Aorta (tissue), 5 donors: ENCODE measurements at places on chromosomes 4 and X. TPM values are rescaled to one million over a fixed set of nuclear protein-coding genes. Genes with fewer than 3 reads are reported as not detected.

GRCh38 chrX:57447856-57448255, 144.0 kb upstream of the ZXDB start:
- H3K36me3 ChIP-seq: no peaks in the 10 kb centered on the region
- no peaks in the 10 kb centered on the region for H3K27me3 ChIP-seq
- no peaks in the 10 kb centered on the region for H3K4me1 ChIP-seq

DNA sequence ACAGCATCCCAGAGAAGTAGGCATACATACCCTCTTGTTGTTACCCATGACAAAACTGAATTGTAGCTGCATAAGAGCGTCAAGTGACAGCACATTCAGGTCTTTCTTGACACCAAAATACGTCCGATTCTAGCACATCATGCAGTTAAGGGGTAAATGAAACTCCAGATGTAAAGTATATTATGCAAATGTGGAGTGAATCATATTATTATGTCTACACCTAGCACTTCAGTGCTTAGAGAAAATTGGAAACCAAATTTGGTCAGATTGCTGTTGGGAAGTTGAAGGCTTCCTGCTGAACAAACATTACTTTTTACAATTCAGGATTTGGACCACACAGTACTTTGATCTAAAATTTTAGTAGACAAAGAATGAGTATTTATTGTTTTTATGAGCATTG, 24.2 kb upstream of the LEF1 start:
- H3K27ac ChIP-seq: no peak overlapping the region
- H3K36me3 ChIP-seq: no peaks in the 10 kb centered on the region
- H3K27me3 ChIP-seq: no peaks in the 10 kb centered on the region
- DNase-seq: no peak
- H3K4me1 ChIP-seq: peaks cover 5% of the 10 kb centered on the region

GRCh38 chr4:103012551-103012950, 7.0 kb downstream of the SLC9B1 start:
- H3K4me1 ChIP-seq: no peaks in the 10 kb centered on the region
- DNase-seq: no peak

The FGFBP2 gene
- total RNA-seq: 0.84 TPM

DNA sequence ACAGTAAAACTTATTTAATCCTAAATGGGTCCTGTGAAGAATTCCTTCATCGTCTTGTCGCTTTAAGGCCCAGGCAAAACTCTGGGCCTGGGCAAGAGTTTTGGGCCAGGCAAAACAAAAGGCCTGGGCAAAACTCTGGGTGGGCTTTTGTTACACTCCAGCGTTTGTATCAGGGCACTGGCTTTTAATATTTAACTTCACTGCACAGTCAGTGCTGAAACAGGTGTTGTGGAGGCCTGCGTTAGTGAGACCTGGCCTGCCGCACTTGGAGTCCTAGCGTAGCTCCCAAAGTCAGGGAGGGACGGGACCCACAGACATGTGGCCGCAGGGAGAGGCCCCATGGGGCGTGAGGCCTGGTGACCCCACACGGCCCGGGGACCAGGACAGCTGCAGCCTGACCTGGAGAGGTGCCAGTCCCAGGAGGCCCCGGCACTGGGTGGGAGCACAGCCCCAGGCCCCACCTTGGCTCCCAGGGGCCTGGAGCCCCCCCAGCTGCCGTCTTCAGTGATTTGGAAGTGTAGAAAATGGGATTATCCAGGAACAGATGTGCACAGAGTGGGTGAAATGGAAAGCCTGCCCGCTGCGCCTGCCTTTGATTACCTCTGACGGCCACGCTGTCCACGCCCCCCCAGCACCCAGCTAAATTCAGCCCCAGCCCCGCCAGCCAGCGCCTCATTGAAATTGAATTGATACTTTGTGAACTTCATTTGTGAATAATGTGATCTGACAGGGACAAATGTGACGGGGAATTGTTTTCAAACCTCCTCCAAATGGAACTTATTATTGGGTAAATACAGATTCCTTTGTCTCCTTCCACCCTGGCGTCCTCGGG, 132.9 kb upstream of the NKX1-1 start:
- no peaks in the 10 kb centered on the region for H3K36me3 ChIP-seq
- H3K27ac ChIP-seq: no peak overlapping the region
- no peaks in the 10 kb centered on the region for H3K4me1 ChIP-seq
- no peaks in the 10 kb centered on the region for H3K27me3 ChIP-seq
- H3K4me3 ChIP-seq: no peak overlapping the region
- DNase-seq: no peak

The UBL4A gene
- 20.5 TPM for total RNA-seq

DNA sequence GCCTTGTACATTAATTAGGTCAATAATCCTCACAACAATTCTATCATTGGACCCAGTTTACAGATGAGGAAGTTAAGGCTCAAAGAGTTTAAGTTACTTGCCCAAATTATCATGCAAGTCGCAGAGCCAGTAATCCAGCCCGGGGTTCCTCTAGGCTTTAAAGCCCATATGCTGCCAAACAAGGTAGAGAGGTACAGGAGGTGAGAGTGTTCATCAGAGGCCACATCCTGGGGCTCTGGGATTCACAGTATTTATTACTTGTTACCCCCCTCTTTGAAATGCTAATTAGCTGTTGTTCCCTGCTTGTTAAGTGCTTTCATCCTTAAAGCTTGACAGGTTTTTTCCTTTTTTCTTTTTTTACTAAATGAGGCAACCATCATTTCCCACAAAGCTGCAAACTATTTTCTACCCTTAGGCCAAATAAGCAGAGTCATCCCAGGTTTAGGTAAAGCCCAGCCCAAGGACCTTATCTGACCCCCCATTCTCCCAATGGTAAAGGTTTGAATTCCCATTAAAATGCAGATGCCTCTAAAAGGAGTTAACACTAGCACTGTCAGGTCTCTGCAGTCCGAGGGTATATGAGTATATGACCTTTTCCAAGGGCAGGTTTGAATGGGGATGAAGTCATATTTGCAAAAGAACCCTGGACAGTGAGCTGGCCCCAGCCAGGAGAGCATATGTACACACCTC, 150.3 kb downstream of the SOX3 start:
- no peak overlapping the region for H3K27ac ChIP-seq
- no peaks in the 10 kb centered on the region for H3K36me3 ChIP-seq
- DNase-seq: no peak
- no peak overlapping the region for H3K4me3 ChIP-seq
- no peaks in the 10 kb centered on the region for H3K4me1 ChIP-seq

DNA sequence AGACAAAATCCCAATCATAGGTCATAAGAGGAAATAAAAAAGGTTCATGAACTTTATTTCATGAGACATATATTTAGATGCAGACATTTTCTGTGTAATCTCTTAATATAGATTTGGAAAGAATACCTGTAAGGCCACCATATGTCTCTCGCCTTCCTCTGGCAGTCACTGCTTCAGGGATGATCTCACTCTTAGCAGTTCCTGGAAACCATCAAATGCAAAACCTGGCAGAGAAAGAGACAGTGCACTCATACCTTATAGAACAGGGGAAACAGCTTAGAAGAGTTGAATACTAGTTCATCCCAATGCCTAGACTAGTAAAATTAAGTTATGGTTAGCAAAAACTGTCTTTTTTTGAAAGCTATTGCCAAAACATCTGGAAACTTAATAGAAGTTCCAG, 243.3 kb downstream of the GASK1B start:
- no peaks in the 10 kb centered on the region for H3K4me1 ChIP-seq
- H3K4me3 ChIP-seq: no peak overlapping the region
- no peak for DNase-seq
- no peaks in the 10 kb centered on the region for H3K27me3 ChIP-seq
- H3K36me3 ChIP-seq: no peaks in the 10 kb centered on the region
- H3K27ac ChIP-seq: no peak overlapping the region

The NDP gene
- 0.26 TPM for total RNA-seq

- H3K4me3 ChIP-seq: no peak overlapping the region
- H3K27me3 ChIP-seq: no peaks in the 10 kb centered on the region
Observed at GRCh38 chr4:139921429-139922184, 232.4 kb downstream of the MAML3 start.

DNA sequence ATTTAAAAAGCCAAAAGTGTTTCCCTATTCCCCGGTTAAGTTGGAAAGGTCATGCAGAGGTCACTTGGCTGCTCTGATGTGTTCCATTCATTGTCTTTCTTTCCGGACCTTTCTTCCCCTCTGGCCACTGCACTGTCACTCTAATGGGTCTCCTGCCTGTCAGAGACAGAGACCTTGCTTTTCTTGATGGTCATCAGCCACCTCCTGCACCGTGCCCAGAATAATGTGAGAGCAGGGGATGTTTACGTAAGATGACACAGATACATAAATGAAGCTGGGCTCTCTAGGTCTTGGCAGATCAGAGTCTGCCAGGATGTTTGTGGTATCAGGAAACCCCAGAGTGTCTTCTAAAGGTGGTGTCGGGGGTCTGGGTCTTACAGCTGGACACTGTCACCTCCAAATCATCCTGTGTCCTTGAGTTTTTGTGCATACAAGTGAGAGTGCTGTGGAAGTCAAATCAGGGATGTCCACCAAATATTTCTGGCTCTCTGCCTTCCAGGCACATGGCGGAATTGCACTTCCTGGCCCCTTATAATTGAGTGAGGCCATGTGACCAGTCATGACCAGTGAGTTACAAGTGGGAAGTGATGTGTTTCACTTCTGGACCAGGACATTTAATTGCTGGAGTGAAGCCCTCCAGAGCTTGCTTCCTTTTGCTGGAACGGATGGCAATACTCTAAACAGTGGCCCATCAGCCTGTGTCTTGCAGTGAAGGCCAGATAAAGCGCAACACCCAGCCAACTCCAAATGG, 130.6 kb upstream of the ATP6AP2 start:
- H3K27me3 ChIP-seq: no peaks in the 10 kb centered on the region
- H3K27ac ChIP-seq: no peak overlapping the region
- H3K36me3 ChIP-seq: no peaks in the 10 kb centered on the region
- no peak for DNase-seq

DNA sequence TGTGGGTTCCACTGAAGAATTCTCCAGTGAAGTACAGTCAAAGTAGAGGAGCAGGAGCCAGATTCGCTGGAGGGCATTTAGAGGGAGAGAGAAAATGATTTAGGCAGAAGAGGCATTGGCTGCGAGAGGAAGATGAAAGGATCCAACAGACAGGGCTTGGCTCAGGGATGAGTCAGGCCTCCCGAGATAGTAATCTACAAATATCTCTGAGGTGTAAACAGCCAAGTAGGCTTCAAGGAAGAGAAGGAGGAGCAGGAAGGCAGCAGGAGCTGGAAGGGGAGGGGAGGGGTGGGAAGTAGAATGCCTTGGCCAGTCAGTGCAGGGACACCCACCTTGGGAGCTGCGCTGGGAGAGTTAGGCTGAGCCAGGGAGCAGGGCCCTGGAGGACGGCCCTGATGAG, 55.5 kb downstream of the PJA1 start:
- no peak overlapping the region for H3K4me3 ChIP-seq
- H3K4me1 ChIP-seq: no peaks in the 10 kb centered on the region
- no peak for DNase-seq
- H3K27me3 ChIP-seq: no peaks in the 10 kb centered on the region
- no peak overlapping the region for H3K27ac ChIP-seq

The CD40LG gene
- 0.81 TPM for total RNA-seq

- H3K36me3 ChIP-seq: no peaks in the 10 kb centered on the region
- no peak overlapping the region for H3K4me3 ChIP-seq
- H3K27me3 ChIP-seq: no peaks in the 10 kb centered on the region
- no peaks in the 10 kb centered on the region for H3K4me1 ChIP-seq
- no peak for DNase-seq
Observed at GRCh38 chr4:176438401-176438800, 118.6 kb downstream of the SPCS3 start.
